Endothelial cell (in vitro differentiated cells): ENCODE measurements at places on chromosomes 1 and 21. TPM values are rescaled to one million over a fixed set of nuclear protein-coding genes. Genes with fewer than 3 reads are reported as not detected.

DNA sequence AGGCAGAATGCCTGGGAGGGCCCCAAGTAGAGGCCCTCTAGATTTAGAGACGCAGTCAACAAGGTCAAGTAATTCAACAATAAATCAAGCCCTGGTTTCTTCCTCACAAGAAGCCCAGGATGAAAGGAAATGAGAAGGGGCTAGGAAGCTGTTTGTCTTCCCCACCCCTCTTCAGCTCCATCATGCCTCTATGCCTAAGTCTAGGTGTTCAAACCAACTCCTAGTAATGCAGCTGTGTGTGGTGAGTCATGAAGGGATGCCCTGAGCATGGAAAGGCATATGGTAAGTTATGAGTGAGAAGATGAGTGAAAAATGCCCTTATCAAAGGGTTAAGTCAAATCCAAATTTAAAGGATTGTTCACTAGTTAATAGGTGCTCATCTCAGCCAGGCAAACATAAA lies 339.5 kb downstream of the KCNH1 start:
- DNase-seq = no peak

DNA sequence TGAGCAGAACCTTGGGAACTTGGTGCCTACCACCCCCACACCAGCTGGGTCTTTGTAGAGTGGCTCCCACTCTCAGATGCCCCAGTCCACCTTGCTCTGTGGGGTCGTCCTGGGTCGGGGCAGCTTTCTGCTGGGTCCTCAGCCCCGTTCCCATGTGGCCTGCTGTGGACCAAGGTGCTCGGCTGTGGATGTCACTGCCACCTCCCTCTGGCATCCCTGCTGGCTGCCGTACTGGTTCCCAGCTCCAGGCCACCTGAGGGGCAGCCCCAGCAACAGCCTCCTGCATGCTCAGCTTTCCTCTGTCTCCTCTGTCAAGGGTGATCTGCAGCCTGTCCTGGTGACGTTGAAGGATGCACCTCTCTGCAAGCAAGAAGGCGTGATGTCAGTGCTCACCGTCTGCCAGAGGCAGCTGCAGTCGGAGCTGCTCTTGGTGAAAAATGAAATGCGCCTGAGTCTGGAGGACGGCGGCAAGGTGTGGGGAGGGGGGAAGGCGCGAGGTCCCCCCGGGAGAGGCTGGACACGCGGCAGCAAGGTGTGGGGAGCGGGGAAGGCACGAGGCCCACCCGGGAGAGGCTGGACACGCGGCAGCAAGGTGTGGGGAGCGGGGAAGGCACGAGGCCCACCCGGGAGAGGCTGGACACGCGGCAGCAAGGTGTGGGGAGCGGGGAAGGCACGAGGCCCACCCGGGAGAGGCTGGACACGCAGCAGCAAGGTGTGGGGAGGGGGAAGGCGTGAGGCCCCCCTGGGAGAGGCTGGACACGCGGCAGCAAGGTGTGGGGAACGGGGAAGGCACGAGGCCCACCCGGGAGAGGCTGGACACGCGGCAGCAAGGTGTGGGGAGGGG lies 45.9 kb upstream of the DIP2A start:
- DNase-seq = no peak

DNA sequence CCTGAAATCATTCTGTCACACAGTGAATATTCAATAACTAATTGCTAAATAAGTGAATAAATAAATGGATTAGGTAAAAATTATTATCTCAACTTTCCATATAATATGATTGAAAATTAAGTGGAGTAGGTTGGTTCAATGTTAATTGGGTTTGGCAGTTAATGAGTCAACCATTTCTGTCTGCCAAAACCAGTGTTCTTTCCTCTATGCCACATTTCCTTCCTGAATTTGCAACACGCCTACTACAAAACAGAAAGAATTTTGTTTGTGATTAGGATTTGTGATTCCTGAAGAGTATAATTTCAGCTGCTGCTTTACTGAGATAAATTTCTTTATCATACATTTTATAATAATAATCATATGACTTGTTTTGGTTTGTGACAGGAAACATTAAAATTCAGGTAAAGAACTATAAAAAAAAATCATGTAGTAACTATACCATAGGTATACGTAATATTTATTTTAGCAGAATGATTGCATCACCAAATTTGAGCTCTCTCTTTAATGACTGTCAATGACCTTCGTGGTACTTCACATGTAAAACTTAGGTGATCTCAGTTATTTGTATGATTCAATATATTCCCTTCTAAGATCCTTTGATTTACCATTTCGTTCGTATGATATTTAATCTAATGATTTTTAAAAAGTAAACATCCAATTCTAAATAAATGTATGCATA lies 241.3 kb downstream of the KCNT2 start:
- DNase-seq = no peak

DNA sequence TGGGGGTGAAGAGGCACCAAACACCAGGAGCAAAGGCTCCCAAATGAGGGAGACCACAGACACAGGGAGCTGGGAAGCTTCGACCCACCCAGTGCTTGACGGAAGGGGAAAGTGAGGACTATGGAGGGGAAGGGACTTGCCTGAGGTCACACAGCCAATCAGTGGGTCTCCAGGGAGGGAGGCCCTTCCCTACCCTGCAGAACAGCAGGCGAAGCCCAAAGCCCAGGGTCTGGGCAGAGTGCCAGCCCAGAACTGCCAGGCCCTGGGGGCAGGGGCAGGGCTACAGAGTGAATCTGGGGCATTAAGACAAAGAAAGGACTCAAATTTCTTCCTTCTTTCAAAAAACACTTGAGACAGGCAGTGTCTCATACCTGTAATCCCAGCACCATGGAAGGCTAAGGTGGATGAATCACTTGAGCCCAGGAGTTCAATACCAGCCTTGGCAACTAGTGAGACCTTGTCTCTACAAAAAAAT lies 45.5 kb upstream of the ECE1 start:
- DNase-seq = no peak

DNA sequence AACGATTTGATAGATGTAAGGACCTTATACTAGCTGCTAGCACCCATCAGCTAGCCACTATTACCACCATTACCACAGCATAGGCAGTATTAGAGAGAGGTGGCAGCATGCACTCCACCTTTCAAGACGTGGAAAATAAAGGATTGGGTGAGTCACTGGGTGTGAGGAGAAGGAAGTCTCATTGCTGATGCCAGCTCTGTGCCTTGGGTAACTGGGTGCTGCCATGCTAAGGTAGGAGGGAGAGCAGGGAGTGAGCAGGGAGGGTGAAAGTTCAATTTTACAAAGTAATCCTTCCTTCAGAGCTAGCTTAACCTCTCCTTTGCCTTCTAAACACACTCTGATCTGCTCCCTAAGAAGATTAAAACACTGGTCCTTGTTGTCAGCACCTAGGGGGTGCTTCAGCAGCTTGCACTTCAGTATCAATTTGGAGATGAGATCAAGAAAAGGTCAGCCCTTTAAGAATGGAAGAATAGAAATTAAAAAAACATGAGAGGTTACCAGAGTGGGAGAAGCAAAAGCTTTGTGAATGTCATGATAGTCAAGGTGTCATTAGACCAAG lies 1.8 kb upstream of the LIN9 start:
- no peak for DNase-seq

DNA sequence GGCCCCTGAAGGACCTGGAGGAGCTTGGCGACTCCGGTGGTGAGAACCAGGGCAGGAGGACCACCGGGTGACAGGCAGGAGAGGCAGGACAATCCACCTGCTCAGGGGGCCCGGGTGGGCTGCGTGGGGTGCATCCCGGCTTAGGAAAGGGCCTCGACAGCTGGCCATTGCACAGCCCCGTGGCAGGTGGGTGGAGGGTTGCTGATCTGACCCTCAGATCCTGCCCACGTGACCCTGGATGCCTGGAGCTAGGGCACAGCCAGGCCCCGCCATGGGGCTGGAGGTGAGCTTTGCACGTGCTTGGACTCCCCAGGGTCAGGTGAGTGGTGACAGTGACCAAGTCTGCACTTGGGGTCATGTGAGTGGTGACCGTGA lies 35.5 kb upstream of the SLC19A1 start:
- DNase-seq = no peak

DNA sequence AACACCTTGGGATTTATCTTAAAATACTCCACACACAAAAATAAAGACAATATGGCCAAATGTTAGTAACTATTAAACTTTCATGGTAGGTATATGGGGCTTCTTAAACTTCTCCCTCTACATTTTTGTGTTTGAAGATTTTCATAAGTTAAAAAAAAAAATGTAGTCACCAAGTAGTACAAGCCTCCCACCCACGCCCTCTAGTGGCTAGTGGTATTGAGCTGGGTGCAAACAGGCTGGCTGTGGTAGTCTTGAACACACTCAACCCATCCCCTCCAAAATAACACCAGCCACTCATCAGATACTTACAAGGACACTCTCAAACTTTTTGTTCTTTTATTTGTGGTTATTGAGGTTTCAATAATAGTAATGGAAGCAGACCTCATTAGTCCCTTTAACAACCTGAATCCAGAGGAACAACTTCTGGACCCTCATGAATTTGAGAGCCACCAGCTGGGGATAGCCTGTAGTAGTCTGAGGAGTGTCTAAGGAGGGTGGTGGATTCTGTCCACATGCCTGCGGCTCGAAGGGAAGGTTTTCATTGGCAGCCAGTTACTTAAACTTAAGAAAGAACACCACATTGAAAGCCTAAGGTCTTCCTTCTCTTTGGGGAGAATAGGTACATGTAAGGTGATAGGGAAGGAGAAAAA lies 15.6 kb downstream of the RD3 start:
- peak; percentile 79 for DNase-seq

GRCh38 chr1:233294913-233295236 lies 650 bp downstream of the PCNX2 start:
- no peak for DNase-seq

Gene LPAR3
- total RNA-seq = 1.2 TPM

DNA sequence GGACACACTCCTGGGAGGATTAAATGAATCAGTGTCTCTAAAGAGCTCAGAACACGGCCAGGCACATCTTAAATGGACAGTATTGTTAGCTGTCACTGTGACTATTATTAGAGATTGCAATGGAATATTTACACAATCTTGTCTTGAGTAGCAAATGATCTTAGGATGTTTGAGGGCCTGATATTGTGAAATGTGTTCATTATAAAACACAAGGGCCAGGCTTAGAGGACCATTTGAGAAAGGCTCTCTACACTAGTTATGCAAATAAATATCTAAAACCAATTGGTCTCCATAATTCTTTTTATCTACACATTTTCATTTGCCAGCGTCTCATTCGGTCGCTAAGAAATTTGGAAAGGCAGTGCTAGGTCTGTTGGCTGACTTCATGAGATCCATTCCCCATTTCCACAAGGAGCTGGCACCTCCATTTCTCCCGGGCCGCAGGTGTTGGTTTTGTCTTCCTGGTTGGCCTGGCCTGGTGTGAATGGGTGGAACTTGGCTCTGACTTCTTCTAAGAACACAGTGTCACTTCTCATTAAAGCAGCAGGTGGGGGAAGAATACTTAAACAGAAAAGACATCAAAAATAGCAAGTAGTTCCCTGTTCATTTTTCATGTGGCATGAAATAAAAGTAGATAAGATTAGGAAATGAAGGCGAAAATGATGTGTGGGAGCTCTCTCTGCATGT lies 56.0 kb upstream of the PLXNA2 start:
- no peak for DNase-seq

DNA sequence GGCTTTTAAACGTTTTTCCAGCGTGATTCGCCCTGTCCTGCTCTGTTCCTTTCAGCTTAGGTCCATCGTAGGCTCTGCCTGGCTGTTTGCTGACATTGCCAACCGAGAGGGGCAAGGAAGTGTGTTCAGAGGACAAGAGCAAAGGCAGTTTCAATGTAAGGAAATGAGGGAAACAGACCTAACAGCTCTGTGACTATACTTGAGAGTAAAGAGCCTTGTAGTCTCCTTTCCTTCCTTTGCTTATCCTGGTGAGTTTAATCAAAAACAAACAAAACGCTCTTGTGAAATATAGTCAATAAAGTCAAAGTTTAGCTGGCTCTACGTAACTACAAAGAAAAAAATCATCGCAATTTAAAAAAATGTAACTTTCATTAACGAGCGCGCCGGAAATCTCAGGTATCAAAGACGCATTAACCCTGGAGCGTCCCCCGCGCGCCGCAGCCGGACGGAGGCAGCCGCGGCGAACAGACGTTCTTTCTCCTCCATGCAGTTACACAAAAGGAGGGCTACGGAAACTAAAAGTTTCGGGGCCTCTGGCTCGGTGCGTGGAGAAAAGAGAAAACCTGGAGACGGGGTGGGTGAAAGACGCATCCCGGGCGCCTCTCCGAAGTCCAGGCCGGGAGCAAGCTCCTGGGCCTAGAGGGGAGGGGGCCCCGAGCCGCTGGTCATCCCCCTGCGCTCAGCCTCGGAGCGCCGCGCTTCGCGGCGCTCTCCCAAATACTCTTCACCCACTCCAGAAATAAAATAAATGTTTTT lies 617 bp upstream of the ADGRL2 start:
- peak; percentile 63 for DNase-seq

DNA sequence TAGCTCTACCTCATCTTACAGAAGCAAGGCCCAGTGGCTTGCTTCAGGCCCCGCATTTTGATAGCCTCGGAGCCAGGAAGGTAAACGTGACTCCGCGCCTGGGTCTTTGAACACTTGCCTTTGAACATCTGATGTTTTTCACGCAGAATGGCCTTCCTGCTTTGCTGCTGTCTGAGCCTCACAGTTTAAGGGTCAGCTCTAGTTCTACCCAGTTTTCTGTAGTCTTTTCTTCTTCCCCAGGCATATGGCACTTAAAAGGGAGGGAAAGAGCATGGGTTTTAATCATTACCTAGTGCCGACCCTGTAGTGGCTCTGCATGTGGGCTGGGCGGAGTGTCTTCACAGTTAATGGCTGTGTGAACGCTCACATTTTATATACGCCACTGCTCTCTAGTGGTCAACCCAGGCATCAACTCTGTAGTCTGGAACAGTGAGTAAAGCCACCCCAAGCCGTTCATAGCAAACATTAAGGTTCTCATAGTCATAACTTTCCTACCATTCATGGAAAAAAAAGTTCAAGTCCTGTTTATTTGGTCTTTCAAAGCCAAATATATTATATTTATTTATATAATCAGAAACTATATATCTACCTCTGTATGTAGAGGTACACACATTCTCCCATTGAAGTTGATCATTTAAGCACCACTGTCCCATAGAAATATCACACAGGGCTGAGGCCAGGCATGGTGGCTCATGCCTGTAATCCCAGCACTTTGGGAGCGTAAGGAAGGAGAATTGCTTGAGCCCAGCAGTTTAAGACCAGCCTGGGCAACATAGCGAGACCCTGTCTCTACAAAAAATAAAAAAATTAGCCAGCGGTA lies 78.1 kb downstream of the IER5 start:
- peak; percentile 80 for DNase-seq

- DNase-seq = no peak
These were observed 48.2 kb downstream of the SLC9A1 start for GRCh38 chr1:27106561-27107323.
